ENCODE measurements at places on chromosomes 16 and 17. TPM values are rescaled to one million over a fixed set of nuclear protein-coding genes. Genes with fewer than 3 reads are reported as not detected.

CWC25 gene
- total RNA-seq = 11.8 TPM

SLC25A39 gene
- total RNA-seq = 27.9 TPM

C16orf96 gene
- total RNA-seq = 0.11 TPM

CA7 gene
- total RNA-seq = not detected

PMFBP1 gene
- 1.4 TPM for total RNA-seq

CCL14 gene
- total RNA-seq = 3.3 TPM

ZNF267 gene
- total RNA-seq = 24.2 TPM

STH gene
- total RNA-seq = not detected

ACE gene
- total RNA-seq = 8.0 TPM

TMEM100 gene
- total RNA-seq = 36.0 TPM

SRCIN1 gene
- total RNA-seq = 2.7 TPM

SMPD3 gene
- total RNA-seq = 2.0 TPM

IL17C gene
- total RNA-seq = not detected

OTOA gene
- total RNA-seq = 0.42 TPM

OTOP2 gene
- total RNA-seq = not detected

ACAP1 gene
- total RNA-seq = 1.5 TPM

AATK gene
- total RNA-seq = 7.6 TPM

PYY gene
- not detected for total RNA-seq

CYGB gene
- total RNA-seq = 14.4 TPM

RPRML gene
- not detected for total RNA-seq

ABCC11 gene
- total RNA-seq = 0.11 TPM

WBP2 gene
- 16.2 TPM for total RNA-seq

TBC1D3E gene
- 0.26 TPM for total RNA-seq

PRSS21 gene
- not detected for total RNA-seq

NOS2 gene
- 0.26 TPM for total RNA-seq

ST6GALNAC1 gene
- total RNA-seq = 0.42 TPM

G6PC1 gene
- total RNA-seq = not detected

MPP2 gene
- 3.7 TPM for total RNA-seq

CCL1 gene
- total RNA-seq = not detected

TAOK2 gene
- total RNA-seq = 35.6 TPM

SLC35G6 gene
- not detected for total RNA-seq

KRTAP9-4 gene
- total RNA-seq = not detected

ABCA9 gene
- total RNA-seq = 46.6 TPM

AOC2 gene
- total RNA-seq = 0.42 TPM

TPSG1 gene
- total RNA-seq = not detected

RSL1D1 gene
- 157 TPM for total RNA-seq

CCDC40 gene
- total RNA-seq = 8.0 TPM

MMP15 gene
- 10.6 TPM for total RNA-seq

TP53TG3B gene
- not detected for total RNA-seq

ERAL1 gene
- 16.0 TPM for total RNA-seq

KCNH6 gene
- not detected for total RNA-seq

CTRL gene
- total RNA-seq = not detected

GAS2L2 gene
- not detected for total RNA-seq

CLDN7 gene
- 24.2 TPM for total RNA-seq

TBC1D3H gene
- total RNA-seq = not detected

PDILT gene
- total RNA-seq = not detected

DPEP1 gene
- 0.58 TPM for total RNA-seq
